GM10248 (cell line): ENCODE measurements at places on chromosomes 4 and X.

GRCh38 chr4:36039026-36039425 is 205.3 kb downstream of the ARAP2 start:
- no peak for DNase-seq

GRCh38 chr4:20265726-20266125 is 14.0 kb downstream of the SLIT2 start:
- no peak for DNase-seq

DNA sequence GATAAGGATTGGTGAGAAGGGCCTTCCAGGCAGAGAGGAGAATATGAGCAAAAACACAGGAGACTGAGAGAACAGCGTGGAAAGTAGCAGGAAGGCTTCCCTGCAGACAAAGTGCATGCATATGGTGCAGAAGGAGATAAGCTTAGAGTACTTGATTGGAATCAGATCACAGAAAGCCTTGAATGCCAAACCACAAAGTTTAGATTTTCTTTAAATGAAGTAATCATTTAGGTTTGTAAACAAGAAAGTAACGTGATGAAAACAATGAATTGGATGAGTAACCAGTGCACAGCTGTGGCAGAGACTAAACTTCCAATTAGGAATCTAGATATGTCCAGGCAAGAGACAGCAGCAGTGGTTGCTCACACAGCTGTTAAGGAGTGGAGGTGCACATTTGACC is 83.8 kb upstream of the C1QTNF7 start:
- DNase-seq, result no peak

DNA sequence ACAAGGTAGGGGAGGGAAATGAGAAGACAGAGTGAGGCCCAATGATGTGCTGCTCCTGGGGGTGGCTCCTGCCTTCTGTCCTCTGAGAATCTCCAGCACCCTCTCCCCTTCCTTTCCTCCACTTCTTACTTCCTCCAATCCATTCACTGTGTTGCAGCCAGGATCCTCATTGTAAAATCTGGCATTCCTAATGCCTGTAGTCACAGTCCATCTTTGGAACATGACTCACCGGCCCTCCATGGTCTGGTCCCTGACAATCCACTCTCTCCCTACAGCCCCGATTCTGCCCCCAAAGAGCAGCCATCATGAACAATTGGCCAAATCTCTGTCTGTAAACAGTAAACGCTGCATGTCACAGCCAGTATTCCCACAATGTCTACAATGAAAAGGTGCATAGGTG is 72.9 kb downstream of the CLNK start:
- DNase-seq, result no peak

- no peak for DNase-seq
Measured at GRCh38 chr4:37615059-37615719, 71.0 kb downstream of the RELL1 start.

- no peak for DNase-seq
Measured at GRCh38 chrX:103101299-103102042, 8.5 kb upstream of the NXF3 start.

DNA sequence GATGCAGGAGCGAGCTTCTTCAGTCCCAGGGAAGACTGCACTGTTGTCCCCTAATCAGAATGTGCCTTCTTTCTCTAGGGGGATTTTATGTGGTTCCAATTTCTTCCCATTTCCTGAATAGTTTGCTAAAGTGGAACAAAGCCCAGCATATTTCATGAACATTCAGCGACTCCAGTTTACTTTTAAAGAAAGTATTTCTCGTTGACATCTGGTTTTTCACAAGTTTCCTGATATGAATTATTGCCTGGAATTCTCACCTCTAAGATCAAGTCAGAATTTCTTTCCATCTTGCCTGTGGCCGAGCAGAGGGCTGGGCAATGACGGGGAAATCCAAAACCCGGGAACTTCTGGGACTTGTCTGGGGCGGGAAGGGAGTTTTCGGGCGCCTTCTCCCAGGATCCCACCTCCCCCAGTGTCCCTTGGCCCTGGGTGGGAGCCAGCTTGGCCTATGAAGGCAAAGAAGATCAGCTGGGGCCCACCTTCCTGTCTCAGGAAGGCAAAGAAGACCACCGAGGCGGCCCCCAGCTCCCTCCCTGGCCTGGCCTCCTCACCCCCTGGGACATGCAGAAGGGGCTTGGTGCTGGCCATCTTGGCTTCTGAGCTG is 15.4 kb downstream of the SORCS2 start:
- no peak for DNase-seq

- no peak for DNase-seq
Measured at GRCh38 chrX:18465051-18465450, 39.6 kb downstream of the CDKL5 start.

DNA sequence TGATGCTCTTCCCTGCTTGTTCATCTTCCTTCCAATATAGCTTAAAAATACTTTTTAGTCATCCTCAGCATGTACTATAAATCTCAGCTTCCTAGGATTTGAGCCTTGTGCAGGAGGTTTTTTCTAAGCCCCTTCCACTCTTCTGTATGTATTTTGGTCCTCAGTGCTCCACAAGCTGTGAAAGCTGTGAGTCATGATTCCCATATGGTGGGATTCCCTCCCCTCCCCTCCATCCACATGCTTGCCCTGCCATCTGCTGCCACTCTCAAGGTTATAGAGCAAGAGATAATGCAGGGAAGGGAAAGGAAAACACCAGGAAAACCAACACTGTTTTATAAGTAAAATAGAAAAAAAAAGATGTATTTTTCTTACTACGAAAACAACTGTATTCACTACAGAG is 58.5 kb upstream of the AP1S2 start:
- no peak for DNase-seq
